ENCODE measurements at places on chromosomes 5 and 9. TPM values are rescaled to one million over a fixed set of nuclear protein-coding genes. Genes with fewer than 3 reads are reported as not detected.

The CKMT2 gene
- total RNA-seq = not detected

The GABRA1 gene
- total RNA-seq = not detected

The NR5A1 gene
- not detected for total RNA-seq

The CATSPER3 gene
- total RNA-seq = 0.90 TPM

The NR3C1 gene
- total RNA-seq = 15.3 TPM

The PCDHB3 gene
- total RNA-seq = 2.6 TPM

The RICTOR gene
- 23.3 TPM for total RNA-seq

The SLCO6A1 gene
- not detected for total RNA-seq

The DNAI1 gene
- total RNA-seq = not detected

The FOXD4L3 gene
- total RNA-seq = not detected

The TRPM3 gene
- not detected for total RNA-seq

DNA sequence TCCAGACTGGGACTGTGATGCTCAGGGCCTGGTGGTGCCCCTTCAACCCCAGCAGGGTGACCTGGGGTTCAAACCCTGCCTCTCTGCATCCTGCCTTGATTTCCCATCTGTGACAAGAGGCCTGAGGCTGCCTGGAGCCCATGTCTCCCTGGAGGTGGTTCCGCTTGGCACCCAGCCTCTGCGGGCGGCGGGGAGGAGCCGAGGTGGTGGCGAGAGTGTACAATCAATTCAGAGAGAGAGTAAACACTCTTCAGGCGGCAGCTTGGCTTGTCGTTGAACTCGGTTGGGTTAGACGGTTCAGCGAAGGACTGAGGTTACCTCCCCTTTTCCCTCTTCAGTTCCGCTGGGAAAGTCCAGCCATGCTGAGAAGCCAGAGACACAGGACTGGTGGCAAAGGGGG, 39.3 kb downstream of the NTNG2 start:
- no peaks in the 10 kb centered on the region for H3K36me3 ChIP-seq
- H3K4me3 ChIP-seq = no peak overlapping the region
- H3K27me3 ChIP-seq = no peaks in the 10 kb centered on the region
- no peaks in the 10 kb centered on the region for H3K4me1 ChIP-seq

GRCh38 chr5:54221135-54221534, 89.2 kb downstream of the ARL15 start:
- H3K27ac ChIP-seq = no peak overlapping the region
- DNase-seq = no peak
- no peak overlapping the region for H3K4me3 ChIP-seq
- peaks cover 6% of the 10 kb centered on the region for H3K27me3 ChIP-seq

- DNase-seq = no peak
- no peaks in the 10 kb centered on the region for H3K36me3 ChIP-seq
- H3K4me3 ChIP-seq = no peak overlapping the region
- no peak overlapping the region for H3K27ac ChIP-seq
- H3K27me3 ChIP-seq = peaks cover 3% of the 10 kb centered on the region
These were observed 23.7 kb downstream of the SLC22A5 start for GRCh38 chr5:132392978-132393825.

DNA sequence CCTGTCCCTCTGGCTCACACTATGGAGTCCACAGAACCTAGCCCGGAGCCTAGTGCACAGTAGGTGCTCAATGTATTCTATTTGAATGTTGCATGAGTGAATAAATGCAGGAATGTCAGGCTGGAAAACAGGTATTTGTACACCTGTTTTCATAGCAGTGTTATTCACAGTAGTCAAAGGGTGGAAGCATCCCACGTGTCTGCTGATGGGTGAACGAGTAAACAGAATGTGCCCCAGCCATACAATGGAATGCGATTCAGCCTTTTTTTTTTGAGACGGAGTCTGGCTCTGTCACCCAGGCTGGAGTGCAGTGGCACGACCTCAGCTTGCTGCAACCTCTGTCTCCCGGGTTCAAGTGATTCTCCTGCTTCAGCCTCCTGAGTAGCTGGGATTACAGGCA, 31.5 kb upstream of the IER5L start:
- no peaks in the 10 kb centered on the region for H3K36me3 ChIP-seq
- no peak overlapping the region for H3K27ac ChIP-seq
- H3K4me3 ChIP-seq = no peak overlapping the region
- H3K27me3 ChIP-seq = no peaks in the 10 kb centered on the region
- peaks cover 8% of the 10 kb centered on the region for H3K4me1 ChIP-seq

GRCh38 chr5:181255836-181256578, 4.9 kb downstream of the TRIM52 start:
- no peak for DNase-seq
- peaks cover 26% of the 10 kb centered on the region for H3K36me3 ChIP-seq
- H3K4me1 ChIP-seq = no peaks in the 10 kb centered on the region
- H3K27me3 ChIP-seq = no peaks in the 10 kb centered on the region

- DNase-seq = no peak
- H3K27ac ChIP-seq = no peak overlapping the region
- no peaks in the 10 kb centered on the region for H3K4me1 ChIP-seq
- H3K36me3 ChIP-seq = no peaks in the 10 kb centered on the region
- peaks cover 20% of the 10 kb centered on the region for H3K27me3 ChIP-seq
- no peak overlapping the region for H3K4me3 ChIP-seq
These were observed 140.5 kb downstream of the ENTREP1 start for GRCh38 chr9:69465473-69465872.

DNA sequence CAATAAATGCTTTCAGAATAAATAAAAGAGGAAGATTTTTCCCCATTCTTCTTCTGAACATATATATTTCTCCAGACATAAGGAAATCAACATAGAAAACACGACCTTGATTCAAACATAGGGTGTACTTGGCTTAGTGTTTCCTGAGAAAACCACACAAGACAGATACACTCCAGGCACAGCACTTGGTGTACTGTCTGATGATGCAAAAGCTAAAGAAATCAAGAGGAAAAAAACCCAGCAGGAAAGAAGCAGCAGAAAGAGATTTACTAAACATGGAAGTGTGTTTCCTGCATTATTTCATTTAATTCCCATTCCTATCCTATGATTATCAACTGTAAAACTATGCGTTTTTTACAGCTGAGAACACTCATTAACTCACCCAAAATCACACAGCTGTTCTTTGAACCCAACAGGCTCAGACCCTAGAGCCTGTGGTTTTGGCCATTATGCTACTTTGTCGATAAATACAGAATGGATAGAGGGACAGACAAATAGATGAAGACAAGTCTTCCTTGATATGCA, 46.1 kb downstream of the NIPAL4 start:
- no peak overlapping the region for H3K27ac ChIP-seq
- H3K27me3 ChIP-seq = no peaks in the 10 kb centered on the region
- no peak overlapping the region for H3K4me3 ChIP-seq
- H3K4me1 ChIP-seq = no peaks in the 10 kb centered on the region

GRCh38 chr5:1230551-1230950, 5.4 kb downstream of the SLC6A18 start:
- H3K4me3 ChIP-seq = no peak overlapping the region
- DNase-seq = no peak
- H3K27me3 ChIP-seq = peaks cover 16% of the 10 kb centered on the region
- no peak overlapping the region for H3K27ac ChIP-seq

- no peak overlapping the region for H3K27ac ChIP-seq
- H3K4me1 ChIP-seq = no peaks in the 10 kb centered on the region
- DNase-seq = no peak
- H3K36me3 ChIP-seq = no peaks in the 10 kb centered on the region
These were observed 8.4 kb upstream of the ARSI start for GRCh38 chr5:150311015-150311692.

- H3K27ac ChIP-seq = no peak overlapping the region
- H3K36me3 ChIP-seq = peaks cover 27% of the 10 kb centered on the region
- H3K4me1 ChIP-seq = no peaks in the 10 kb centered on the region
- H3K27me3 ChIP-seq = no peaks in the 10 kb centered on the region
- H3K4me3 ChIP-seq = no peak overlapping the region
These were observed 17.3 kb downstream of the TCF7 start for GRCh38 chr5:134131578-134132350.

GRCh38 chr5:157817387-157817702, 41.6 kb downstream of the CLINT1 start:
- no peak overlapping the region for H3K4me3 ChIP-seq
- peaks cover 29% of the 10 kb centered on the region for H3K4me1 ChIP-seq
- no peak overlapping the region for H3K27ac ChIP-seq
- no peaks in the 10 kb centered on the region for H3K27me3 ChIP-seq

DNA sequence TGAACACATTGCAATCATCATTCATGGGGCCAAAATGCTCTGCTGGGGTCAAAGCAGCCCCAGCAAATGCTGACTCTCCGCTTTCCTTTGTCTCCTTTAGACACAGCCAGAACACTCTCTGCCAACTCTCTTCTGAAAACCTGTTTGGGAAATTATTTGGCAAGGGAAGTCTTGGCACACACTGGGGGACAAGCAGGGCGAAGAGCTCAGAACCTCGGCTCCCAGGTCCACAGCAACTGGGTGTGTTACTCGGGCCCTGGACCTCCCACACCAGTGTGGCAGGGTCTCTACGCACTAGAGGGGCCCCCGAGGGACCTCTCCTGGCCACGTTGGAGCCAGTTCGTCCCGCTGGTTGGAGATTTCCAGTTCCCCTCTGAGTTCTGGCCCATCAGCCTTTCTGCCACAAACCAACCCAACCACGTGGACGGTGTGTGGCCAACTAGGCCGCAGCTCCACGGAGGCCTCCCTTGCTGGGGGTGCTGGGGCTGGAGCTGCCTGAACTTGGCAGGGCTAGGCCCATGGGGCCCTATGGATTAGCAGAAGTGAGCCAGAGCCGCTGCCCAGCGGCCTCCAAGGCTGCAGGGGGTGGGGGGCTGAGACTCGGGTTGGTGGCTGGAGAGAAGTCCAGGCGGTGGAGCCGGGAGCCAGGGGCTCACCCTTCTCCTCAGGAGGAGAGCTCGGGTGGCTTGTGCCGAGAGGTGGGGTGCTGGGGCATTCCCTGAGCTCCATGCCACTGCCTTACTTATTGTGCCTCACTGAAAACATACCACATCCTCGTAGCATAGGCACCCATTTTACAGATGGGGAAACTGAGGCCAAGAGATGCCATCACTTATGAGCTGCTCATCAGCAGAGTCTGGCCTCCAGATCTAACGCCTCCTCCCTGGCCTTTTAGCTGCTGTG, 46.8 kb upstream of the RNU6ATAC start:
- DNase-seq = no peak
- H3K27ac ChIP-seq = no peak overlapping the region
- H3K4me3 ChIP-seq = no peak overlapping the region
- H3K4me1 ChIP-seq = peaks cover 4% of the 10 kb centered on the region
- no peaks in the 10 kb centered on the region for H3K36me3 ChIP-seq

GRCh38 chr5:180990882-180991242, 2.2 kb downstream of the BTNL3 start:
- no peak overlapping the region for H3K4me3 ChIP-seq
- no peak for DNase-seq
- H3K36me3 ChIP-seq = no peaks in the 10 kb centered on the region
- H3K27ac ChIP-seq = no peak overlapping the region

DNA sequence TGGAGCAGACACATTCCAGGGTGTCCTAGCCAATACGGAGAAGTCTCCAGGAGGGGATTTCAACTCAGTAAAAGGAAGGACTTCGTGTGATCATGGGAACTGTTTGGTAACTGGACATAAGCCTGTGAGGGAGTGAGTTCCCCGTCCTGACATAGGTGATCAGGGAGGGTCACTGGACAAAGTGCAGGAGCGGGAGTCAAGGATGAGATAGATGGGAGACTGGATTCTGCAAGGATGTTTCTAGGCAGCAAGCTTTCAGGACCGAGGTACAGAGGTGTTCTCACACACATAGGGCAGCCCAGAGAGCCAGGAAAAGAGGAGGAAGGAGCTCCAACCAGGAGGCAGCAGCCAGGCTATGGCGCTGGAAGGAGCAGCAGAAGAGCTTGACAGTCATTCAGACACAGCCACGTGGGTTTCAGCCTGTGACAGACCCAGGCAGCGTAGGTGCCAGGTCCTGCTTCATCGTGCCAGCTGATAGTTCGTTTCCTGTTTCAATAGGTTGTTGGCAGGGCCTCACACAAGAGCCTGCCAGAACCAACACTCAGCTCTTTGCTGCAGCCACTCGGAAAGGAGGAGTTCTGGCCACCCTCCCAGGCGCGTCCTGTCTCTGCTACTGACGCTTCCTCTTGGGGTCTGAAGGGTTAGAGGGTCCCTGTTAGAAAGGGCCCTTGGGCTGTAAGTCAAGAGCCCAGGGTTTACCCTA, 84.1 kb downstream of the AMBP start:
- no peaks in the 10 kb centered on the region for H3K36me3 ChIP-seq
- H3K4me3 ChIP-seq = no peak overlapping the region
- no peaks in the 10 kb centered on the region for H3K27me3 ChIP-seq
- no peak overlapping the region for H3K27ac ChIP-seq

DNA sequence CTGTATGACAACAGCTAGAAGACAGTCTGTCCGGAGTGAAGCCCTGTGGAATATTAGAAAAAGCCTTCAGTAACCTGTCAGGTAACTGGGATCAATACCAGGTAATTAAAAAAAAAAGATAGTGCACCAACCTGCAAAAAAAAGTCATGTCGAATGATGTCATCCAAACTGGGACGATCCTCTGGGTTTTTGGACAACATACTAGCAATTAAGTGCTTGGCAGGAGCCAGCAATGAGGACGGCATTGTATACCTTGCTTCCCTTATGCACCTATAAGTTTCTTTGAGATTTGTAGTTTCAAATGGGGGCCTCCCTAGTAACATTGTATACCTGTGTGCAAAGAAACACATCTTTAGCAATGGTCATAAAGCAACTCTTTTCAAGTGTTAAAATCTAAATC, 2.8 kb downstream of the PLK2 start:
- peaks cover 5% of the 10 kb centered on the region for H3K4me1 ChIP-seq
- H3K4me3 ChIP-seq = no peak overlapping the region
- no peak overlapping the region for H3K27ac ChIP-seq
- no peak for DNase-seq
- no peaks in the 10 kb centered on the region for H3K36me3 ChIP-seq

GRCh38 chr9:132683873-132684272, 13.6 kb downstream of the GTF3C4 start:
- no peaks in the 10 kb centered on the region for H3K27me3 ChIP-seq
- no peaks in the 10 kb centered on the region for H3K4me1 ChIP-seq
- no peak overlapping the region for H3K27ac ChIP-seq
- H3K4me3 ChIP-seq = no peak overlapping the region

GRCh38 chr9:135242049-135242396, 154.6 kb downstream of the OLFM1 start:
- H3K27me3 ChIP-seq = no peaks in the 10 kb centered on the region
- no peaks in the 10 kb centered on the region for H3K36me3 ChIP-seq
- H3K4me3 ChIP-seq = no peak overlapping the region
- DNase-seq = no peak

DNA sequence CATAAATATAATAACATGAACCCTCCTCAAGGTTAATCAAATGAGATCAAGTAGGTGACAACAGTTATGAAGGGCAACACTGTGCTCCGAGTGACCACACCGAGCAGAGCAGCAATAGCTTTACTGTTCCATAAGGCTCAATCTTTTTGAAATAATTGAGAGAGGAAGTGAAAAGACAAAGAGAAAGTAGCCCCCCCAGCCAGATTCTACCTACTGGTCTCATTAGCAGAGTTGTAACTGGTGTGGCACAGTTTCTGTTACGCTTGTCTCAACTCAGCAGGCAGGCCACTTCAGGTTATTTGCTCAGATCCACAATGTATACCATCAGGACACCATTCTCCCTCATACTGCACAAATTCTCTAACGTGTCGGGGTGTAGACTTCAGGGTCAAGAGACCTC, 14.0 kb downstream of the PRUNE2 start:
- no peak overlapping the region for H3K4me3 ChIP-seq
- H3K27me3 ChIP-seq = peaks cover 24% of the 10 kb centered on the region
- H3K4me1 ChIP-seq = no peaks in the 10 kb centered on the region
- no peaks in the 10 kb centered on the region for H3K36me3 ChIP-seq
- no peak overlapping the region for H3K27ac ChIP-seq

GRCh38 chr5:152397581-152397980, 7.5 kb downstream of the NMUR2 start:
- H3K4me3 ChIP-seq = no peak overlapping the region
- no peaks in the 10 kb centered on the region for H3K4me1 ChIP-seq
- no peak overlapping the region for H3K27ac ChIP-seq
- peaks cover 17% of the 10 kb centered on the region for H3K27me3 ChIP-seq
- DNase-seq = no peak

Measured in A673 (cell line).